ENCODE measurements at places on chromosomes 16 and 17.

GRCh38 chr17:40382251-40382650, 17.7 kb upstream of the GJD3 start:
- DNase-seq, result no peak

DNA sequence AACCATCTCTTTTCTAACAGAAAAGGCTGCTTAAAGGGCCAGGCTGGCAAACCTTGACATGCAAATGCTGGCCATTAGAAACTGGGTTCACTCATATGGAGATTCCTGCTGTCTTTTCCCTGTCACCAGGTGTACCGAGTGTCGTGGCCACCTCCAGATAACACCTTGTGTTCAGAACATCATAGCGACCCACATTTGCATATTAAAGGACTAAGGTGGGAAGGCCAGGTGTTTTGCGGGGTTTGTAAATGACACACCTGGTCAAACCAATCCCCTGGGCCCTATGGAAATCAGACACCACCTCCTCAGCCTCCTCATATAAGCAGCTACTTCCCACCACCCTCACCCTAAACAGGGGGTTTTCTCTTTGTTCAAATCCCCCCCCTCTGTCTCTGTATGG, 2.5 kb upstream of the AIPL1 start:
- DNase-seq, result no peak

DNA sequence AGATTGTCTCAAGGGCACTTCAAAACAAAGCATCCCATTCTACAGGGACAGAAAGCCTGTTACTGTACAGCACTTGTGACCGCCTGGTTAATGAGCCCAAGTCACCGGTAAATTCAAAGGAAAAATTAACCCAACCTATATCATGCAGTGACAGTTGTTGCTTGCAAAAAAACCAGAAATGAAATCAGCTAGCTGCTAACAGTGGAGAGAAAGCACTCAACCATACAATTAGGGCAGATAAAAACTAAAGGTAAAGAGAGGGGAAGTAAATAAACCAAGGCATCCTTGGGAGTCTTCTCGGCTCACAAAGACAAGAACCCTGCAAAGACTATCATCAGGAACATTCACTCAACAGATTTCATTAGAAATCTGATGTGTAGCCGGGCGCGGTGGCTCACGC, 5.9 kb downstream of the RETREG3 start:
- DNase-seq, result no peak

DNA sequence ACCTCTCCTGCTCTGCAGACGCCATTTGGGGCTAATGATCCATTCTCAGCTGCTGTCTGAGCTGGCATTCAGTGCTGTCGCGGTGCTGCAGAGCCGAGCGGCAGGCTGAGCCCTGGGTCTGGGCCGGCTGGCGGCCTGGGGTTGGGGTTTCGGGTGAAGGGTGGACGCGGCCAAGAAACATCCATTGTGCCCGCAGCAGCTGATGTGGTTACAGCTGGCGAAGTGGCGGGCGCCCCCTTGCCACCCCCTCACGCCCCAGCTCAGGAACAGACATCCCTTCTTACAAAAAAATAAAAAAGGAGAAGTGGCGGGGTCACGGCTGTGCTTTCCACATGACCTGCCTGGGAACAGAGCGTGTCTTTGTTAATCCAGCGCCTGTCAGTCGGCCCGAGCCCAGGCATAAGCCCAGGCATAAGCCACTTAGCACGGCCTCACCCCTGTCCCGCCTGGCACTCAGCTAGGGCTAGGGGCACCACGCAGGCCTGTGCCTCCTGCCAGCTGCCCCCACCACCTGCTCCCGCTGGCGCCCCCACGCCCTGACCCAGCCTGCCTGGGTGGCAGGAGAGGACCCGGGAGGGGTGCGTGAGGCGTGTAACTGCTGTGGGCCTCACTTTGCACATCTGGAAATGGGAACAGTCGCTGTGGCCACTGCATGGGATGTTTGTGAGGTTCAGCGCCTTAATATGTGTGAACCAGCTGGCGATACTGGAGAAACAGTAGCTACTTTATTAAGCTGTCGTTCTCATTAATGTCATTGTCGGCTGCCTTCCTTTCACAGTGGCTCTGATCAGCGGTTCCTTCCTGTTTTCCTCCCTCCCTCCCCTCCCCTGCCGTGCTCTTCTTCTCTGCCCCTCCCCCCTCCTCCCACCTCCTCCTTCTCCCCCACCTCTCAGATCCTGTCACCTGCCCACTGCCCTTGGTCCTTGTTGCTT, 197.7 kb upstream of the CIBAR2 start:
- DNase-seq, result no peak

DNA sequence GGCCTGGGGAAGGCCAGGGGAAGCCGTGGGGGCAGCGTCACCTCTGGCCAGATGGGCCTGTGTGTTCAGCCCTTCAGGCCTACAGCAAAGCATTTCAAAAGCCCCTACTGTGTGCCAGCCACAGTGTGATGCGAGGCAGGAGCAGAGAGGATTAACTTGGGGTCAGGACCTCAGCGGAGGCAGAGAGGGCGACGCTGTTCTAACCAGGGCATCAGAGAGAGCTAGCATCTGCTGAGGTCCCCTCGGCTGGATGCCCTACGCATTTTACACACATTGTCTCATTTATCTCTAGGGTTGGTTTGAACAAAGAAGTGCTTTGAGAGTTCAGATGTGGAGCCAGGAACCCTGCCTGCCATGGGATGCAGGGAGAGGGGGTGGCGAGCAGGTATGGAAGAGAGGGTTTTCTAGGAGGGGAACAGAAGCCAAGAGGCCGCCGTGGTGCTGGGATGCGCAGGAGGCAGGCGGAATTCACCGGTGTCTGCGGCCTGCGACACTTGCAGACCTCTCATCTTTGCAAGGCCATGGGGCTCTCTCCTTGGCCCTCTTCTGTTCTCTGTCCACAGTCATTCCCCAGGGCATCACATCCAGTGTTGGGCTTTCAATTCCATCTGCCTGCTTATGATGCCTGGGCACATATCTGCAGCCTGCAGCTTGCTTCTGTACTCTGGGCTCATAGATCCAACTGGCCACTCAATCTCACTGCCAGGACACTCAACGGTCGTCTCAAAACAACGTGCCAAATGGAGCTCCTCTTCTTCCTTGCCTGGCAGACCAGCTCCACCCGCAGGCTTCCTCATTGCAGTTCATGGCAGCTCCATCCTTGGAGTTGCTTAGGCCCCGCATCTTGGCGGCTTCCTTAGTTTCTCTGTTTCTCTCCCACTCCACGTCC, 8.1 kb upstream of the NKD1 start:
- no peak for DNase-seq

Data from GM12864 (cell line).